ENCODE measurements at places on chromosomes 5 and 9.

DNA sequence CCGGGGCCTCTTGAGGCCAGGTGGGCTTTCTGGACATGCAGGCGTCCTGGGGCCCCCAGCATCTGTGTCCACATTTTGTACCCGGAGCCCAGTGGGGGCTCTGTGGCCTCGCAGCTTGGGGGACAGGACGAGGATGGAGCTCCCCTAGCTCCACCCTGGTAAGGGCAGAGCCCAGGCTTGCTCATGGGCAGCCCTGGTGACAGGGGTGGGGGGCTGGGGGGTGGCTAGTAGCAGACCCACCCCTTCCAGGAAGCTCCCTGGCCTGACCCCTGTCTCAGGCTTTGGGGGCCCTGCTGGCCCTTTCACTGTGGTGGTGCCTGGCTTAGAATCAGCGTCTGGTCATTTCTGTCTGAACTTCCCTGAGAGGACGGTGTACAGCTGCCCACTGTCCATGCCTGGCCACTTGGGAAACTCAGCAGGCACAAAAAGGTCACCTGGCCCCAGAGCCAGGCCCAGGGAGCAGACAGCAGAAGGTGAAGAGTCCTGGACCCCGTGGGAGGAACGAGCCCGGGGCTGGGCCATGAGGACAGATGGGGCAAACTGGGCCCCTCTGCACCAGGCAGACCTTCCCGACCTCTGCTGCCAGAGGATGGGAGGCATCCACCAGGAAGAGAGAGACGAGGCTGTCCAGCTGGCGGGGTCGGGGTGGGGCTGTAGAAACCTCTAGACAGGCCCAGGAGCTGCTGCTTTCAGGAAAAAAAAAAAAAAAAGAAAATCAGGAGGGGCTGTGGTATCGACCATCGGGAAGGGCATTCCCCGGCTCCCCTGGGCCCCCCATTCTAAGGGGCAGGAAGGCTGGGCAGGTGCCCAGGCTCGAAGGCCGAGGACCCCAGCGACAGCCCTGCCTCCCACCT, 52.8 kb downstream of the EXD3 start:
- DNase-seq = no peak

DNA sequence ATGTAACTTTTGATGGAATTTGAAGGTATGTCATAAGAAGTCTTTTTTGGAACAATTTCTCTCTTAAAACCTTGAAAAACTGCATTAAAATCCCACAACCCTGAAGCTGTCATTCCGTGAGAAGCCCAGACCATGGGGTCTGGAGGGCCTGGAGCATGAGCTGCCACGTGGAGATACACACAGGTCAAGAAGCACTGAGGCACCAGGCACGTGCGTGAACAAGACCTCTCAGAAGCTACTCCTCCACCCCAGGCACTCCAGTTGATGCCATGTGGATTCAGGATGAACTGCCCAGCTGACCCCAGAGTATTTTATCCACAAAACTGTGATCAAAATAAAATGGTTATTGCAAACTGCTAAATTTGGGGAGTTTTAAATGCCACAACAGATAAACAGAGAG, 227.5 kb upstream of the BRINP1 start:
- no peak for DNase-seq

DNA sequence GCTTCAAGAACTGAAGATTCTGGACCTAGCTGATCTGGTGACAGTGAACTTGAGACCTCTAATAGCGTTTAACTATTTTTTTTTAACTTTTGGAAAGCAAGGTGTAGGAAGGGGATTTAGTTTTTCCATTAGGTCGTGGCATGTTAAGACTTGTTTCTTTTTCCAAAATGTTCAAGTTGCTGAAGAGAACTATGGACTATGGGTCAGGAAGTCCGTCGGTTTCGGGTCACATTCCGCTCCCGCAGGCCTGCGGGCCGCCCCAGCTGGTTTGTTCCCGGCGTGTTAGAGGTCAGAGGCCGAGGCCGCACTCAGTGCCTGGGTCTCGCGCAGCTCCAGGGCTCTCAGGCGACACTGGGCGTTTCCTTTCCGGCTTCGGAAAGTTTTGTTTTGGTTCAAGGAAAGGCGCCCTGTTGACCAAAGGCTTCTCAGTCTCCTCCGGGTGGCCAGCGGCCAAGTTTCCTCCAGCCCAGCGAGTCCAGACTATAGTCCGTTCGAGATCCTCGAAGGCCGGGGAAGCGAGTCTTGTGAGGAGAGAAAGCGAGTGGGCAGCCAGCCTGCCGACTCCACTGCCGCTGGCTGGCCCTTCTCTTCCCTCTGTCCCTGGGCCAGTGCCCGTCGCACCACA, 586 bp upstream of the FCHO2 start:
- no peak for DNase-seq

GRCh38 chr5:173950829-173951228, 38.1 kb upstream of the C5orf47 start:
- DNase-seq = no peak

GRCh38 chr9:9924376-9924775, 688.4 kb downstream of the PTPRD start:
- peak; percentile 12 for DNase-seq

DNA sequence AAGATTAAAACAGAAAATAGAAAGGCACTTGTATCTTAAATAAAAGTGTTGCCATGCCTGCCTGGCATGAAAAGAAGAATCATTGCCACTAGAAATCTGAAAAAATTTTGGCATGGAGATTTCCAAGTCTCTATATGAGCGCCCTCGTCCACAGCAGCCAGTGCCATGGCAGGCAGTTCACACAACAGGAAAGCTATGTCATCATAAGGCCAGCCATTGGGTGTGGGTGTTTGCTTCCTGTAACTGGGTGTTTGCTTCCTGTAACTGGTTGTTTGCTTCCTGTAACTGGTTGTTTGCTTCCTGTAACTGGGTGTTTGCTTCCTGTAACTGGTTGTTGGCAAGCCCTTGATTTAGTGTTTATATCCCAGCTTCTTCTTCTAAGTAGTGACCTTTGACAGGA, 446.7 kb downstream of the IRX1 start:
- DNase-seq = no peak

- DNase-seq = no peak
Measured at GRCh38 chr5:95471942-95472341, 80.8 kb downstream of the FAM81B start.

DNA sequence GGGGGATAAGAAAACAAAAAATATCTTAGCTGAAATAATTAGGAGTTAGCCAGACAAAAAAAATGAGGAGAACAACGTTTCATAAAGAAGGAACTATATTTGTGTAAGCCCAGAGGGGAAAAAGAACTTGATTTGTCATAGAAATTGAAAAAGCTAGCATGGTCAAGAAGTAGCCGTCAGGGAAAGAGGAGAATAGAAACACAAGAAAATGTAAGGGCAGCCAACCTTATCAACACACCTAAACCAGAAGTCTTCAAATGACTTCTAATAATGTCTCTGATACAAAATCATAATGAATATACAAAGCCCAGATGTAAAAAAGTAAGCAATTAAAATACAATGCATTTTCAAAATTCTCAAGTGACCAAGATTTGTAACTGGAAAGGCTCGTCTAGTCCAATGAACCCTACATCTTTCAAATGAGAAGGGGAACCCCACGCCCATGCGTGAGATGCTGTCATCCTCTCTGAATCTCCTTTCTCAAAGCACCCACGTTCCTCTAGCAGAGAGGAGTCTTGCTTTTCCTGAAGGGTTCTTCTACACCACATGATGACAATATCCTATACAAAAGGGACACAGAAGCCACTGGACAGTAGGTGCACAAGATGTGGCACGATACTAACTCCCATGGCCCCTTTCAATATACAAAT, 103.7 kb downstream of the ARL15 start:
- no peak for DNase-seq

DNA sequence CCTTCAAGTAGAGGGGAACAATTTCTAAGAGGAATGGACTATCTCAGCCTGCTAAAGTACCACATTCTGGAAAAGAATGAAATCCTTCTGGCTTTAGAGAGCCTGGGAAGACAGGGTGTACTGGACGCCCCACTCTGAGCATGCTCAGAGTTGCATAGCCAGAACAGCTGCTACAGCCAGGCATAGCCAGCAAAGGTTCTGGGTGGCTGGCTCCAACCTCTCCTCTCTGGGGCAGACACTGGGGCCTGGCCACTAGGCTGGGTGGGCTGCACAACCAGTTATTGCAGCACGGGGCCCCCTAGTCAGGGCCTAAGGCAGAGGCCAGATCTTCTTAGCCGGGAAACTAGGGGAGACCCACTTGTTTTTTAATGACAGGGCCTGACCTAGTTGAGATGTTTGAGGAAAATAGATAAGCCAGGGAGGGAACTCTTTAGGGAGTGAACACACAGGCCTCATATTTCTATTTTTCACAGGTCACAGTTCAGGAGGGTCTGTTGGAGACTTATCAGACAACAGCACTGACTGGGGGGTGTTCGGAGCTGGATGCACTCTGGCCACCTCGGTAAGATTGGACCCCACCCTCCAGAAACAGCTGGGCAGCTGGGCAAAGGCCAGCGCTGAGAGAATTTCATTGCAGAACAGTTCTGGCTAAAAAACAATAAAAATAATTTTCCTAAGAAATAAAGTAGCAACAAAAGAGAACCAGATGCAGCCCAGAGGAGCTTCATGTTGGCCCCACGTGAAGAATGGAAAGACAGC, 142.9 kb downstream of the LPAR1 start:
- peak; percentile 65 for DNase-seq

GRCh38 chr5:1997640-1998347, 115.1 kb upstream of the IRX4 start:
- no peak for DNase-seq

DNA sequence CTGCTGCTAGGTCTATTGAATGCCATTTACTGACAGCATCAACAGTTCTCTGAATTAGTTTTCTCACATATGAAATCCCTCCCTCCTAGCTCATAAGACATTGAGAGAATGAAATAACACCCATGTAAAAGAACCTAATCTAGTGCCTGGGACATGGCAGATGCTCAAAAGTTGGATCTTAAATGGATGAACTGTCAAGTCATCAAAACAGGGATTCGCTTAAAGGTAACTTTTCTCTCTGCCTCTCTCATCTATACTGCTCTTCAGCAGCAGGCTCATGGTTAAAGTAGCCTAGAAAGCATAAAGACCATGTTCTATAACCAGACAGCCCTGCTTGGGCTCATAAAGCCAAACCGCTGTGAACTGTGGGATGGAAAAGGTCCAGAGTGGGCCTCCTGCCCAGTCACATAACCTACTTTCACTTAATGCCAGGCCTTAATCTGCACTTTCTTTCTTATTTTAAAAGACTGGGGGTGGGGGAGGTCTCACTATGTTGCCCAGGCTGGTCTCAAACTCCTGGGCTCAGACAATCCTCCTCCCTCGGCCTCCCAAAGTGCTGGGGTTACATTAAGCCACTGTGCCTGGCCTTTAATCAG, 3.7 kb downstream of the TMEM245 start:
- DNase-seq = no peak

GRCh38 chr5:61450493-61451279, 118.6 kb downstream of the ZSWIM6 start:
- no peak for DNase-seq

DNA sequence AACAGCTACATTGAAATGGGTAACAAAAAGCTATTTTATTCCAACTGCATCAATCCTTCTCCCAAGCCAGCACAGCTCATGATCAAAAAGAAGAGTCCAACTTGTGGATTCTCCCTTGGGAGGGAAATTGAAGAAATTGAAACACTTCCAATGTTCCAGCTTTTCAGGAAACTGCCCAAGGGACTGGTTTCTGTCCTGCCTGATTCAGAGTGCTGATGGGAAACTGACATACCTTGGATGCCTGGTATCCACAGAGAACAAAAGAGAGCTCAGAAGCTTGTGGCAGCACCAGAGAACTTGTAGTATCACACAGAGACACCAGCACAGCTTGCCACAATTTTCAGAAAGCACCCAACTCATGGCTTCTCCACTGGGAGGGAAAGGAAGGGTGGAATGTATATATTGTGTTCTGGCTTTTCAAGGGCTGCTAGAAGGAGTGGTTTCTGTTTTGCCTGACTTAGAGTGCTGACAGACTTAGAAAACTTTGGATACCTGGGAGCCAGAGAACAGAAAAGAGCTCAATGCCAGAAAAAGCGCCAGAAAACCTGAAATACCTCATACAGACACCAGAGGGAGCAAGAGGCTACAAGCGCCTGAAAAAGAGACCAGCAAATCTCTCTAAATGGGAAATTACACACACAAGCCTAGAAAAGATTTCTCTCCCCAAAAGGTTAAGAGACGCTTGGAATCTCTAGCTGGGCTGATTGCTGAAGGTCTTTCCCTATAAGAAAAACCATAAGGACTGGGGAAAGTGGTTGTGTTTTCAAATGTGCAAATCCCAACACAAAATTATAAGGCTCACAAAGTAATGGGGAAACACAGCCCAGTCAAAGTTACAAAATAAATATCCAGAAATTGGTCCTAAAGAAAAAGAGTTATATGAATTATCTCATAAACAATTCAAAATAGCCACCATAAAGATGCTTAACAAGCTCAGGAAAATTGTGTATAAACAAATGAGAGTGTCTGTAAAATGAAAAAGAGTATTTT, 178.8 kb downstream of the SPOCK1 start:
- peak; percentile 44 for DNase-seq

DNA sequence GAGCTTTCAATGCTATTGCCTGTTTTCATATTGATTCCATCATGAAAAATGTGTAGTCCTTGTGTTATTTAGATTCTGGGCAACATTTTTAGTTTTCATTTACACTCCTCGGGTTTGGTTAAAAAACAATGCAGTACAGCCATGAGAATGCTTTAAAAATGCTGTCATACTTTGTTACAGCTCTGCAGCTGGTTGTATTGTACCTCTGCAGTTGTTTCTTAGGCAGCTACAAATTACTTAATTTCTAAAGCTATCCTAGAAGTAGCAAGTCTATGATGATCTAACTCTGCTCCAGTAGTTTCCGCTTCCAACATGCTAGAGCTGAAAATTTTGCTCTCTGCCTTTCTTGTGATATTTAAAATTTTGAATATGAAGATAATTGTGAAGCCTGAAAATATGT, 20.2 kb downstream of the SNX18 start:
- no peak for DNase-seq

GRCh38 chr9:134196911-134197310, 32.5 kb upstream of the RNU6ATAC start:
- peak; percentile 10 for DNase-seq

DNA sequence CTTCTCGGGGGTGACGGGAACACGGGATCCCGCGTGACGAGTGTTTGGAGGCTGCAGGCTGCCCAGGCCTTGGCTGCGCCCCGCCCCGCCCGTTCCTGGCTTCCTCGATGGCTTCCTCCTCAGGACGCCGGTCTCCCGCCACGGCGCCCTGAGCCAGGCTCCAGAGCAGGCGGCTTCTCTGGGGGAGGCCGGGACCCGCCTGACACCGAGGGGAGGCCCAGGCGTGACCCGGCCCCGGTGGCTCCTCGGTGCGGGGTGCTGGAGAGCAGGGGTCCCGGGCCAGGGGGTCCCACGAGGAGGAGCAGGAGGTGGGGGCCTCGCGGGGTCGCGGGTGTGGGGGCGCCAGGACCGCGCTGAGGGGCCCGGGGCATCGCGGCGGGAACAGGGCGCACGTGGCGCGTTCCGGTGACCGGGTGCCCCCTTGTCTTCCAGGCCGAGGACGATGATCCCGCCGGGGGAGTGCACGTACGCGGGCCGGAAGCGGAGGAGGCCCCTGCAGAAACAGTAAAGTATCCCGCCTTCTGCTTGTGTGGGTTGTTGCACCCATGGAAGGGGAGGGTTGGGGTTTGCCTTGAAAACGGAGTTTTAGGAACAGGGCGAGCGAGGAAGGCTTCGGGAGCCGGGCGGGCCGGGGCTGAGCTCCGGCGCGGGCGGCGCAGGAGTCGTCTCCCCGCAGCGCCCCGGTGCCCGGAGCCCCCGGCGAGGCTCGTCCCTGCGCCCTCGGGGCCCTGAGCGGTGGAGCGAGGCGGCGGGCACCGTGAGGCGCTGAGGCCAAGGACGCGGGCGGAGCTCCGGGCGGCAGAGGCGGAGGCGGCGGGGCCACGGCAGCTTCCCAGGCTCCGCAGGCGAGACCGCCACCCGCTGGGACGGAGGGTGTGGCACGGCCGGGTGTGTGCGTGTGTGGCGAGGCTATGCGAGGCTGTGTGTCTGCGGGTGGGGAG, 22.2 kb downstream of the AHRR start:
- DNase-seq = peak; percentile 88
